ENCODE measurements at places on chromosomes 2 and 18.

GRCh38 chr2:18403921-18404522 lies 156.4 kb downstream of the RDH14 start:
- no peak for DNase-seq

DNA sequence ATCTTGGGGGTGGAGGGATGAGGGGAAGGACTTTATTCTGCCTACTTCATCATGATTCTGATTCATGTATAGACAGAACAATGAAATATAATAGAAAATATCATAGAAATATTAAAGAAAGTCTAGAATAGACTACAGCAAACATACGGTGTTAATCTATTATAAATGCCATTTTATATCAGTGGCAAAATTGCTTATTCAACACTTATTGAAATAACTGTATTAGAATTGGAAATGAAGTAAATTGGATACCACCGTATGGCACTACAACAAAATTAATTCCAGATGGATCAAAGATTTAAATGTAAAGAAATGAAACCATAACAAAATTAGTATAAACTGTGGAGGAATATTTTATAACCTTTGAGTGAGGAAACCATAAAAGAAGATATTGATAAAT lies 213.3 kb upstream of the CTAGE1 start:
- no peak for DNase-seq

- no peak for DNase-seq
Observed at GRCh38 chr2:45964223-45964841, 312.9 kb downstream of the PRKCE start.

DNA sequence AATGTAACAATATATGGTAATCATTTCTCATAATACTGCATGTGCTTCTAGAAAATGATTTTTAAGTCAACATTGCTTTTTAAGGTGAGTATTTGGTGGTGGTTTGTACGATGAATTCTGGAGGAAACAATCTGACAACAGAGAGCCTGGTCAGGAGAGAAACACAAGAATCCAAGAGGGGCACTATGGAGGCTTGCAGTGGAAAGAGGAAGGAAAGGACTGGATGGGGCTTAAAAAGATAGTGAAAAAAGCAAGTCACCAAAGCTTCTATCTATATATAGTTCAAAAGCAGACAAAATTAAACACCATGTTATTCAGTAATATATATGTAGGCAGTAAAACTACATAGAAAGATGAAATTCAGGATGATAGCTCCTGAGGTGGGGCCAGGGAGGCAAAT lies 109.4 kb upstream of the SERTAD2 start:
- DNase-seq, result no peak

- DNase-seq, result no peak
Observed at GRCh38 chr2:96685577-96686459, 43.3 kb downstream of the FER1L5 start.

GRCh38 chr2:177759443-177759842 lies 313.1 kb downstream of the PDE11A start:
- DNase-seq, result no peak

- no peak for DNase-seq
Observed at GRCh38 chr2:171009386-171009785, 80.3 kb downstream of the GORASP2 start.

All from stimulated activated CD4-positive, alpha-beta T cell treated with anti-CD3 and anti-CD28 coated beads, Interleukin-1b, Interleukin-23, amount 100 ng/mL, for 1 hour (primary cell).